ENCODE measurements at places on chromosomes 7 and 10.
A peak's percentile ranks its signal among the peaks of the same experiment; 100 is the strongest.

GRCh38 chr10:77873536-77874380 lies 52.8 kb downstream of the DLG5 start:
- no peak for DNase-seq

DNA sequence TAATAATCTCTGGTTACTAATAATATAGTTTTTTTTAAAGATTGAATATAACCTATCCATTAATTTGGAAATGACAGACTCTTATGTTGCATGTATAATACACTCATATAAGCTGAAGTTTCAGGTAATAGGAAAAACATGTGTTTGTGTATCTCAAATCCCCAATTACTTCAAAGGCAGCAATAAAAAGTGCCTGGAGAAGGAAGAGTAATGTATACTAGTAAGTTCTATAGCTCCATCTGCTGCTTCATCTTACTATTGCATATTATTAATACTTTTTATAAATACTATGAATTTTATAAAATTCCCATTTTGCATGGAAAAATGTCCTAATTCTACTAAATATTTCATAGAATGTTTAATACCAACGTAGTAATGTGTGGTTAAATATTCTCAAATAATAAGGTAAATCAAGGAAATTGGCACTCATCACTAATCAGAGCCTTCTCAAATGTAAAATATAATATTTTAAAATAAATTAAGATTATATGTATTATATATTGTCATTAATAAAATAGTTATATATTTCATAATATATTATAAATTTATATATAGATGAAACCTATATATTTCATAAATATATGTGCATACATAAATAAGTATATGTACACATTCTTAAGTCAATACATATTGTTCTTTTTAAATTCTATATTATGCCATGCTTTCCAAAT lies 311.9 kb downstream of the HGF start:
- no peak for DNase-seq

DNA sequence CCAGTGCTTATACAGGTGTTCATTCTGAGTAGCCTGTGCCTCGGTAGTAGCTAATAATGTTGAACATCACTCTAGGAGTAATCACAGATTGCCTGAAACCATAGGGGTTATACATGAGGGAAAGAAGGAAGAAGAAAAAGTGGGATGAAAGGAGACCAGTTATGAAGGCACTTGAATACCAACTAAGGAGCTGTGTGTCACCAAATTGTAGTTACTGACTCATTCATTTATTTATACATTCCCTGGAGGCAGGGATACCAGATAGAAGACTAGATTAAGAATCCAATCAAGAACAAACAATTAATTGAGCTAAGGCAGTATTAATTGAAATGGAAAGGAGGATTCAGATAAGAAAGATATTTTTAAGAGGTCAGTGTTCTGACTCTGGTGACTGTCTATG lies 129.6 kb upstream of the PRPS1L1 start:
- no peak for DNase-seq

DNA sequence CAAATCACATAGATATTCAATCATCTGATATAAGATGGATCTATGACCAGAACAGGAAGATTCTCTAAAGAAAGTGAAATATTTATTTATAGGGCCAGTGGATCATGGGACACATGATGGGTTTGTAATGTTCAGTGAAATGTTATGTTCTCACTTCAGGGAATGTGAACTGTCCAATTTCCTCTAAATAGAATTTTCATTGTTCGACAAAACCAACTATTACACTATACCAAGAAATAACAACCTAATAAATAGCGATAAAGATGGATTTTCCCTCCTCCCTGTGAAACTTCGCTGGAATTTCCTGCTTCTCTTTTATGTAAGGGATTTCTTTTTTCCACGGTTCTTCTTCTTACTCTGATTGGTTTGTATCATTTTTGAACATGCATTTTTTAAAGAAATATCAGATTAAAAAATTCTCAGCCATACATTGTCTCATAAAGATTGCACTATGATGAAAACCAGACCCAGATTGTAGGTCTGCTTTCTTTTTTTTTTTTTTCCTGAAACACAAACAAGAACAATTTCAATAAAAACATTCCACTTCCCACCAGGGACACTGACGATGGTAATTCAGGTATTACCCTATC lies 139.8 kb upstream of the ZEB1 start:
- DNase-seq = no peak

DNA sequence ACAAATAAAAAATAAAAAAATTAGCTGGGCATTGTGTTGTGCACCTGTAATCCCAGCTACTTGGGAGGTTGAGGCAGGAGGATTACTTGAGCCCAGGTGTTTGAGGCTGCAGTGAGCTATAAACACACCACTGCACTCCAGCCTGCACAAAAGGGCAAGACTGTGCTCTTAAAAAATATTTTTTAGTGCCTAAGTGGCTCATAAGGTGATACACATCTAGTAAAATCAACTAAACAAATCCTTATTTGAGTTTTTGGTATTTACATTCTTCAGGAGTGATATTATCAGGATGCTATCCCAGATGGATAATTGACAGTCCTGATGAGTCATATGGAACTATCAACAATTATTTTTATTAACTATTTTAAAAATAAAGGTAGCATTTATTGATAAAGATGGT lies 93.9 kb downstream of the EXOC6 start:
- DNase-seq = no peak

DNA sequence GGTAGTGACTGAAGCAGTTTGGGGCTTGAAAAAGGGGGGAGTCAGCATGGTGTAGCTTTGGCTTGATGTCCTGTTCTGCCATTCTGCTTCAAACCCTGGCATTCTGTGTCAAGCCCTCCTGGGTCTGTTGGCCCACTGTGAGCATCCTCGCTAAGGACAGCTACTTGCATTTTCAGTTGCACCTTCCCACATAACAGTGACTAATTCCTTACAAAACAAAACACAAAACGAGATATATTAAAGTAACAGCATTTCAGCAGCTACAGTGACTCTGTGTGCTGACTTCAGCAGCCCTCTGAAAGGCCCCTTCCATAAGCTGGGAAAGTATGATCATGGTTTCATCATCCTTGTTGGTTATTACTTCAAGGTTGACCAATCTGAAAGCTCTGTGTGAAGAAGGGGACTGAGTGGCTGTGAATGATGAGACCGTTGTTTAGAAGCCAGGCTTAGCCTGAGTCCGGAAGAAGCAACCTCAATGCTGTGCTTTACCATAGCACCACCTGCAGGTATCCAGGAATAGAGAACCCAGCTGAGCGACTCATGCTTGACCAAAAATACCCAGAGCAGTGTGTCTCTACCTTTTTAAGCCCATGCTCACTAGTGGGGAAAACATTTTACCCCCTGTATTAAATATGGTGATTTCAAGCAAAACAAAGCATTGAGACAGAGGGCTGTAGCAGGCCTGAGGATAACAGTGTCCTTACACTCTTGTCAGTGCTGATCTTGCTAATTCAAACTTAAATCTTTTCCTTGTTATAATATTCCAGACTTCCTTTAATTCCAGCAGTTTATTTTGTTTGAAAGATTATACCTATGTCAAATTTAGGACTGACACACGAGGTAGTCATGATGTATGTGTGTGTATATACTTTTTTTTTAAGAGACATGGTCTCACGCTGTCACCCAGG lies 42.6 kb upstream of the CC2D2B start:
- DNase-seq = peak; percentile 34

- no peak for DNase-seq
Measured at GRCh38 chr7:41107938-41108448, 594.9 kb downstream of the INHBA start.

DNA sequence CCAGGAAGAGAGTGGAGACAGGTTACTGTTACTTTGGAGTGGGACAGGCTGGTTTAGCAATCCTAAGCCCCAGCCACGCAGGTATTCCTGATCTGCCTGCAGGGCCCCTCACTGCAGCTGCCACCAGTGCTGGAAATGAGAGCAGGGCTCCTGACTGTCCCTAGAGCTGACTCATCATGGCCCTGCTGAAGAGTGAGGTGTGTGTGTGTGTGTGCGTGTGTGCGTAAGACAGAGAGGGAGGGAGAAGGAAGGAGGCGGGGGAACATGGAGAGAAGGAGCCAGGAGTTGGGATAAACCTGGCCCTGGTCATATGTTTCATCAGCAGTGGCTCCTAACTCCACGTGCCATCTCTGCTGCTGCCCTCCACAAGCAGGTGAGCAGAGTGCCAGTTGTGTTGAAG lies 3.6 kb downstream of the FOXI2 start:
- DNase-seq = no peak

DNA sequence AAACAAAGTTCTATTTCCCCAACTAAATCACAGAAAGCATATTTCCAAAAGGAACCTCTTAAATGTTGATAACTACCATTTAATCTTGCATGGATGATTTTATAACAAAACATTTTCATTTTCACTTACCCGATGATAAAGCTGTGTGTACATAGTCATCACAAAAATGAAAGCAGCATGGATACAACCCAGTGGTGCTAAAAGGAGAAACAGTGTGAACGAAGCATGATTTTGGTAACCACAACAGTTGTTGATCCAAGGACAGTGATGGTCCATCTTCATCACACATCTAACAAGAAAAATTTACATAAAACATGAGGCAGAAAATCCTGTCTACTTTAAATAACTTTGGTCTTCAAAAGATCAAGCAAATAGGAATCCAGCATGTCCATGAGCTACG lies 4.7 kb downstream of the ZDHHC6 start:
- DNase-seq = no peak

DNA sequence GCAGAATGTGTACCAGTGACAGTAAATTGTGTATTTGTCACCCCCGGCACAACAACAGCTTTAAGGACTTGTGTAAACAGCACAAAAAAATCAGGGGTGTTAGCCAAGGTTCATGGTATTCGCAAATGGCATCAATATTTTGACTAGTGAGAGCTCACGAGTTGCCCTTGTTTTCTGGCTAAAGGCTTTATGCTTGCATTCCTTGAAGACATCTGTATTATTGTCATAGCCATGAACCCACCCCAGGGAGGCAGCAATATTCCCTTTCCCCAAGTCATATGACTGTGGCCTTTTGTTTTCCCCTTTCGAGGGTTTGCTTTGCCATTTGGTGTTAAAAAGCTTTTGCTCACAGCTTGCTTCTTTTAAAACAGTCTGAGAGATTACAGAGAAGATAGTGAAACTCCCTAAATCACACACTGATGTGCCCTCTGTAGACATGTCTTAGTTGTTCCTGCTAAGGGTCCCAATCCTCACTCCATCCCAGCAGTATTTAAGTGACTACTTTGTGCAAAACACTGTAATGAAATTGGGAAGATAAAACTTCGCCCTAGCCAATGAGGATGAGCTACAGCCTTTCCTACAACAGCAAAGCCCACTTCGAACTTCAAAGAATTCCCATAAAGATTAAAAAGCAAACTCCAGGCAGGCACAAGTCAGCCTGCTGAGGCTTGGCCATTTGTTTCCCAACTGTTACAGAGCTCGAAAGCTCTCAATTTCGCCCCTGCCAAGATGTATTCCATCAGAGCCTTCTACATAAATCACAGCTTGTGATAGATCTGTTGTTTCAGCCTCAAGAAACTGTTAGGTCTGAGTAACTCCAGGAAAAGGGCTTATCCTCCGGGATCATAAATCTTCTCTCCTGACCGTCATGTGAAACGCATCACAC lies 172.3 kb downstream of the ADAM12 start:
- DNase-seq = no peak

GRCh38 chr10:33031815-33032653 lies 74.0 kb upstream of the ITGB1 start:
- no peak for DNase-seq

DNA sequence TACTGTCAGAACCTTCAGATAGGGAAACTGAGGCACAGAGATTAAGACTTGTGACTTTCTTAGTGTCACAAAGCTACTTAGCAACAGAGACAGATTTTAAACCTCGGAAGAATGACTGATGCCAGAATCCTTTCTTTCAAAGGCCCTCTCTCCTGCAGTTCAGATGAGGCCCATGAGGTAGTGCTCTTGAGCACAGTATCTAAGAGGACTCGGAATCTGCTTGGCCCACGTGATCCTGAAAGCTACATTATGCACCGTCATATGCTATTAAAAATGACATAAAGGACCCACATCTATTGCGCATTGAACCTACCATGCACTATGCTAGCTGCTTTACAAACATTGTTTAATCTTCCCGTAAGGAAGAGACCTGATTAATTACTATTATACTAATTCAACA lies 355.9 kb downstream of the SFMBT2 start:
- DNase-seq = peak; percentile 58

- DNase-seq = no peak
Measured at GRCh38 chr10:13987446-13987845, 343.3 kb downstream of the FRMD4A start.

DNA sequence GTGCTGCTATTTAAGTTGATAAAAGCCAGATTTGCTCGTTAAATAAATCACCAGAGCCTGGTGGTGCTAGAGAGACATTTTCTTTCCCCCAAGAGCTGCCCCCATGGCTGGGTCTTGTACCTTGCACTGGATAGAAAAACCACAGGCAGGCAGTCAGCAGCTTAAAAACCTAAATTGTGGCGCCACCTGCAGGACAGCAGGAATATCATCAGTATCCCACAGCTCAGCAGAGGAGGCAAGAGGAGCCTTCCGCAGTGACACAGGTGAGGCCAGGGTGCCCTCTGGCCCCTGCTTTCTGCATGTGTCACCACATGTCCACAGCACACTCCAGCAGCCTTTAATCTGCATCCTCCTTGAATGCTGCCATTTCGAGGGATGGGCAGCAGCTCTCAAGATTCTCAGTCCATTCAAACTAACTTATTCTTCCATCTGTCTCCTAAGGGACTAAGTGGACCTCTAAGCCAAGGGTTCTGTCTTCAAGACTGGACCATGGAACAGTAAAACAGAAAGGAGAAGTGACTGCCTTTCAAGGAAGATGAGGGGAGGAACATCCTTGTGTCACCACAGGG lies 4.5 kb upstream of the PLXNA4 start:
- DNase-seq = peak; percentile 88

GRCh38 chr7:80851896-80852476 lies 66.9 kb downstream of the SEMA3C start:
- DNase-seq = no peak

DNA sequence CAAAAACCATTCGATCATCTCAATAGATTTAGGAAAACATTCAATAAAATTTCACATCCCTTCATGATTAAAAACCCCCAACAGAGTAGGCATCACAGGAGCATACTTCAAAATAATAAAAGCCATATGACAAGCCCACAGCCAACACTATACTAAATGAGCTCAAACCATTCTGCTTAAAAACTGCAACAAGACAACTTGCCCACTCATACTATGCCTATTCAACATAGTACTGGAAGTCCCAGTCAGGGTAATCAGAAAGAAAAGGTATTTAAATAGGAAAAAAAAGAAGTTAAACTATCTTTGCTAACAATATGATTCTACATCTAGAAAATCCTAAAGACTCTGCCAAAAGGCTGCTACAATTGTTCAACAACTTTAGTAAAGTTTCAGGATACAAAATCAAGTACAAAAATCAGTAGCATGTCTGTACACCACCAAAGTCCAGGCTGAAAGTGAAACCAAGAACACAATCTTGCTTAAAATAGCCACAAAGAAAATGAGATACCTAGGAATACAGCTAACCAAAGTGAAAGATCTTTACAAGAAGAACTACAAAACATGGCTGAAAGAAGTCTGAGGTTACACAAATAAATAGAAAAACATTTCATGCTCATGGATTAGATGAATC lies 882.6 kb downstream of the GRM8 start:
- no peak for DNase-seq
